CD4-positive, alpha-beta T cell treated with Interleukin-4 for 1 hour (primary cell): ENCODE measurements at places on chromosomes 4 and X.

DNA sequence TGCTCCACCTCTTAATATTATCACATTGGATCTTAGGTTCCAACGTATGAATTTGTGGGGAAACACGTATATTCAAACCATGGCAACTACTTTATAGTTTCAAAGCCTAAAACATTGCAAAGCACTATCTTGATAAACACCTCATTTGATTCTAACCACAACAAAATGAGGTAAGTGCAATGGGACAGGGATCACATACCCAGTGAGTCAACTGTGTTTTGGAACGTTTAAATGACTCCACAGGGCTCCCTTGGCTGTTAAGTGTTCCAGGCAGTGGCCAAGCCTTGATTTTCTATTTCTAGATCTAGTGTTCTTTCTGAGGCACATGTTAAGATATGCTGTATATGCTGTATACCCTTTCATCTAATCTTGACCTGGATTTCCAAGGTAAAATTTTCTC lies 54.5 kb upstream of the C1QTNF7 start:
- no peak for DNase-seq

- DNase-seq: peak; percentile 36
These were observed 12.4 kb downstream of the EPGN start for GRCh38 chr4:74320559-74321118.

- DNase-seq: no peak
These were observed 13.2 kb upstream of the XIAP start for GRCh38 chrX:123846577-123847038.

GRCh38 chr4:52892880-52893279 lies 30.8 kb downstream of the RASL11B start:
- DNase-seq: no peak

- no peak for DNase-seq
These were observed 334.9 kb upstream of the DDX53 start for GRCh38 chrX:22664826-22665225.

GRCh38 chrX:13164611-13165010 lies 120.2 kb upstream of the FAM9C start:
- no peak for DNase-seq

GRCh38 chr4:83920375-83920774 lies 384.5 kb downstream of the GPAT3 start:
- DNase-seq: no peak

GRCh38 chrX:3145716-3146115 lies 104.4 kb downstream of the ARSF start:
- no peak for DNase-seq

GRCh38 chrX:22634751-22635150 lies 362.0 kb downstream of the CBLL2 start:
- DNase-seq: no peak

- no peak for DNase-seq
These were observed 1.8 kb downstream of the PCSK1N start for GRCh38 chrX:48833542-48834138.

DNA sequence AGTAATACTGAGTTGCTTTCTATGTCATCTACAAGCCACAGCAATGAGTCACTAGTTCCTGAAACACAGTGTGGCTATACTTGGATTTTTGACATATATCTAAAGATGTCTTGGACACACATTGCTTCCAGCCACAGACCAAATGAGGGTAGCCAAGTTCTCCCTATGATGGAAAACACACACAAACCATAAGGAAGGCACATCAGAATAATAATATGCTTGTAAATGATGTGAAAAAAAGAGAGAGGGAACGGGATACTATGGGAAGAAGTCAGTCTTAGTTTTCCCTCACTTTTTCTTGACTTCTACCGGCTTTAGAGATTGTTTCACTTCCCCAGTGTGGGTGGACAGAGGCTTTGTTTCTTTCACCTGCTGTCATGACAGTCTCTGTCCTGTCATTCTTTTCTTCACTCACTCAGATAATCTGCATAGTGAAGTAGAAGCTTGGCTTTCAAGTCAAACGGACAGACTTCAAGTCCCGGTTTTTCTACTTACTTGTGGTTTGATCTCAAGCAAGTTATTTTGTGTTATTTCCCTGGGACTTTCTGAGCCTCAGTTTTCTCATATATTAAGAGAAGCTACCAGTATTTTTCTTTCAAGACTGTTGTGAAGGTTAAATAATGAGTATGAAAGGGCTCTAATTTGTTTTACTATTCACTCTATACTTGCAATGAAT lies 34.7 kb downstream of the P2RY10 start:
- DNase-seq: no peak

- no peak for DNase-seq
These were observed 24.7 kb downstream of the SEC24D start for GRCh38 chr4:118810991-118811764.

DNA sequence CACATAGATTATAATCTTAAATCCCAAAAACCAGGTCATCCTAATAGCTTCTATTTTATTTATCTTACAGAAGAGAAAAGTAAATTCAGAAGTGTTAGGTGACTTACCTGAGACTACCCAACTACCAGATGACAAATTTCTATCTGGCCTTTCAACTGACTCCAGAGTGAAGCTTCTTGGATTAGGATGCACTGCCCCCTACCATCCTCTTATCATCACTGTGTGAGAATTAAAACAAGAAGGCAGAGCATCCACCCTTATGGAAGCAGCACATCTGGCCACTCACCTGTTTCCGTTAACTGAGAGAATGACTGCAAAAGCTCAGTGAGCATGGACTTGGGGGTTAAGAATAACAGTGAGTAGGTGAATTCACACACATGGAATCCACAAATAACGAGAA lies 502.6 kb upstream of the TECRL start:
- no peak for DNase-seq

GRCh38 chr4:10157478-10158332 lies 41.1 kb upstream of the WDR1 start:
- DNase-seq: peak; percentile 58

DNA sequence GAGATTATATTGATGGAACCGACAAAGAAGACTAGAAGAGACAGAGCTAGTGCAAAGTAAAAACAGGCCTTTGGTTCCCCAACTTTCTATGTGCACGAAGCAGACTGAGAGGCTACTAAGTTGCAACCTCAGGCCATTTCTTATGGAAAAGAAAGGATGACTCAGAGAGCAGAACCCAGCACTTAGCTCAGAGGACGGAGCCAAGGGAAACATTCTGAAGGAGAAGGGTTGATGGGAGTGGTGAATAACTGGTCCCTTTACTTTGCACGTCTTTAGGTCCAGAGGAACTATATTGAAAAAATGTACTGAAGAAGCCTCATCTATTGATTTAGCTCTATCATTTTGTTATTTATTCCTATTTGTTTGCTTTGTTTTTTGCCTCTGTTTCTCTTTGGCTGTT lies 182.1 kb downstream of the CPE start:
- no peak for DNase-seq

GRCh38 chr4:140014284-140014683 lies 139.7 kb downstream of the MAML3 start:
- no peak for DNase-seq
